ENCODE measurements at places on chromosomes 7 and 10.

- no peak for DNase-seq
Measured at GRCh38 chr10:1545524-1545923, 191.8 kb downstream of the ADARB2 start.

DNA sequence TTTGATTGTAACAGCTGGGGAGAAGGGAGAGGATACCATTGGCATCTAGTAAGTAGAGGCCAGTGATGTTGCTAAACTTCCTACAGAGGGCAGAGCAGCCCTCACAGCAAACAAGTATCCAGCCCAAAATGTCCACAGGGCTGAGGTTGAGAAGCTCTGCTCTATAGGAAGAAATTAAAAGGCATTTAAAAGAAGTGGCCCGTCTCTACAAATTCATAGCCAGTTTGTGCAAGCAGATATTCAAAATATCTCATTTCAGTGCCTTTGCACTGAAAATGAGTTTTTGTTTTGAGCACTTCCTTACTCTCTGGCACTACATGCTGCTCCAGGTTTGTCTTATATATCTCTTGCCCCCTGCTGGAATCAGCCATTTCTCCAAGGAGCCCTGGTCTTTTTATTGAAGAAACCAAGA is 330.0 kb downstream of the BBS9 start:
- DNase-seq: peak; percentile 62

GRCh38 chr10:100909501-100910263 is 3.1 kb upstream of the SLF2 start:
- DNase-seq: no peak

- DNase-seq: no peak
Measured at GRCh38 chr10:110813743-110814472, 57.8 kb upstream of the PDCD4 start.

DNA sequence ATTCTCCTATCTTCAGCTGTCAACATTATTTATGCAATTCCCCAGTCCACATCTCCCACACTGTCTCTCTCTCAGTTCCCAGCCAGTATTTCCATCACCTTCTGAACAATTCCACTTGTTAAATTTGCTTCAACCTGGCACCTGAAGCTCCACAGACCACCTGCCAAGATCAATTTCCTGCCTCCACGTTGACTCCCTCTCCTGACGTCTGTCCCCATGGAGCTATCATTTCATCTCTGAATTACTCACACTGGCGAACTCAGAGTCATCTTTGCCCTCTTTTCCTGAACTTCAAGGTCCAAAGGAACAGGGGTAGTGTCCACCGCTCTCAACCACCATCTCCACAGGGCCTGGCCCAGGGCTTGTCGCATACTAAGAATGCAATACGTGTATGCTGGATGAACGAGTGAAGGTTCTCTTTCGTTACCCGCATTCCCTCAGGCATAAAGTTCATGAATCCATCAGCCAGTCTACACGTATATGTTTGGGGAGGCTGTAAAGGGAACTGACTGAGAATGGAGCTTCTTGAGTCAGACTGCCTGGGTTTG is 183.3 kb downstream of the JCAD start:
- DNase-seq: peak; percentile 4

DNA sequence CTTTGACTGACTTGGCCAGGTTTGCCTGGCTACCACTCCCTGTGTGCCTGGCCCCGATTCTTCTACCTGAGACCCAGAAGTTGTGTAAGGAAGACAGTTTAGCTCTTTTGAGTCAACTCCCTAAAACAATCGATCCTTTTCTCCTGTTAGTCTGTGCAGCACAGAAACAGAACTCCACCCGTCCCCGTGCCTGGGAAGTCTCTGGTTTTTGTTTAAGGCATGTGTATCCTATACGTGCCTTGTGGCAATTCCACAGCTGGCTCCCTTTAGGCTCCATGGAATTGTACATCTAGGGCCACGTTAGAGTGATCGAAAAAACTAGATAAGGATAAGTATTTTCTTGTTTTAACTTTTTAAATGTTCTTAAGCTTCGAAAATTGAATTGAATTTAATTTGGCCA is 131.6 kb downstream of the BICC1 start:
- no peak for DNase-seq

GRCh38 chr10:10270126-10271050 is 747.3 kb upstream of the CELF2 start:
- no peak for DNase-seq

DNA sequence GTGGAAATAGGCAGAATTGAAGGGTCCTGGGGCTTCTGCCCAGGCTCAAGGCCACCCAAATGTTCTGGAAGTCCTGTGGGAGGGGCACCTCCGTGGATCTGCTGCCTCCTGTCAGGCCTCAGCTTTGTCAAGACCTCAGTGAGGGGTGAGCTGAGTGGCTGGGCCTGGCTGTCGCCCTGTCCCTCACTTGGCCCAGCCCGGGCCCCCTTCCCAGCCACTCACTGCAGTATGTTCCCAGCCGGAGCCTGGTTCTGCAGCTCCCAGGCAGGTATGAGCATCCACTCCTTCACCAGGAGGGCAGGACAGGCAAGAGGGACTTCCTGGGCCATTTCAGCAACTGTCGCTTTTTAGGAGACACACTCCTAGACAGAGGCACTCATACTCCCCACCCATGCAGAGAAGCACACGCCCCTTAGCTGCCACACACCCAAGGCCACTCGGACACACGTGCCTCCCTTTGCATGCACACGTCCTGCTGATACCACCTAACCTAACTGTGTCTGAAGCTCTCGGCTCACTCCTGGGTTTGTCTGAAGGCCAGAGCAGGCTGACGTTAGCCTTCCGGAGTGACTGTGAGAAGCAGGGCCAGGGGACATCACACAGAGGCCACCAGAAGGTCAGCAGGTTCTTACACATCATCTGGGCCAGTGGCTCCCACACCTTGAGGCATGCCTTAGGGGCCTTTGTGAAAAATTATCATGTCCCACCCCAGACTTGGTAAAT is 72.2 kb upstream of the COL13A1 start:
- no peak for DNase-seq

DNA sequence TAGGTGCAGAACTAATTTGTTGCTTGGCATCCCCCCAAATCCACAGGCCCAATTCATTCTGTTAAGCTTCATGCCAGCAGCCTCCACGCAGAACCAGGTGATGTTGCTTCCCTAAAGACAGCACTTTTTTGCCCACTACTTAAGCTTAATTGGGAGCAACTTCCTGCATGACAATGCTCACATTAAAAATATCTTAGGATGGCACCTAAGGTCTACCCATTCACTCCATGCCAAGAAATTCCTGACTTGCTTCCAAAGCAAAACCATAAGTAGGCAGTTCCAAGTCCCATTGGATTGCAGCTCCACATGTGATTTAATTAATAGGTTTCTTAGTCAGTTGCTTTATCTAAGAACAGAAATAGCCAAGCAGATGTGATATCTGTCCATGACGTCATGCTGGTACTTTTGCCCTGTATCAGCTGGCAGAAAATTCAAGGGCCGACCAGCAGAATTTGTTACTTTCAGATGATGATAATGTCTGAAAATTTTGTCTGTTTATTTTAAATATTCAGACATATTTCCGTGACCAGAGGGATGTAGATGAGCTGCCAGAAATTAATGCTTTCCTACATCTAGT is 325.5 kb downstream of the LHFPL3 start:
- DNase-seq: no peak

DNA sequence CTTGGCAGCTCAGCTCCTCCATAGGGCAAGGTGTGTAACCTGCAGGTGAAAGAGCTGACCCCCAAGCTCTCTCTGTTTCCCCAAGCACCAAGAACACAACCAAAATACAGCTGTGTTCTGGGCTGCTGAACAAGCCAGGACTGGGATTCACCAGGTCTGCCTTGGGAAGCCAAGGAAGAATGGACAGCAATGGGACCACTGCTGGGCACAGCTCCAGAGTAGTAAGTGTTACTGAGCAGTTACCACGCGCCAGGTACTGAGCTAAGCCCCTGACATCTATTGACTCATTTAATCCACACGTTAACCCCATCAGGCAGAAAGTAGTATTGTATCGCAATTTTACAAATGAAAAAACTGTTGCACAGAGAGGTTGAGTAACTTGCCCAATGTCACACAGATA is 168.3 kb downstream of the GRID1 start:
- DNase-seq: no peak

GRCh38 chr10:80205477-80206276 is at the start of gene ANXA11:
Gene ANXA11 (minus strand): TSS chr10:80205537. CDS start chr10:80172861, 32,676 bp downstream.
- DNase-seq: peak; percentile 87

GRCh38 chr10:112456533-112456932 is 9.5 kb downstream of the VTI1A start:
- DNase-seq: no peak

- DNase-seq: no peak
Measured at GRCh38 chr10:74851831-74852230, 25.4 kb downstream of the KAT6B start.

DNA sequence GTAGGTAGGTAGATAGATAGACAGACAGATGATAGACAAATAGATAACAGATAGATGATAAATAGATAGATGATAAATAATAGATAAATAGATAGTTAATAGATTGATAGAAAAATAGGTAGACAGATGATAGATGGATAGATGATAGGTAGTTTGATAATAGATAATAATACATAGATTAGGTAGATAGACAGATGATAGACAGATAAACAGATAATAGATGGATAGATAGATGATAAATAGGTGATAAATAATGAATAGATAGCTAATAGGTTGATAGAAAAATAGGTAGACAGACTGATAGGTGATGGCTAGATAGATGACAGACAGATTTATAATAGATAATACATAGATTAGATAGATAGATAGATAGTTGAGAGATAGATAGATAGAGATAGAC is 350.5 kb upstream of the DPP6 start:
- DNase-seq: no peak

- peak; percentile 55 for DNase-seq
Measured at GRCh38 chr7:157009778-157010587, 480 bp downstream of the MNX1 start.

GRCh38 chr7:37545619-37546534 is 97.2 kb upstream of the ELMO1 start:
- DNase-seq: no peak

GRCh38 chr7:157973971-157974677 is 613.5 kb downstream of the PTPRN2 start:
- DNase-seq: no peak

DNA sequence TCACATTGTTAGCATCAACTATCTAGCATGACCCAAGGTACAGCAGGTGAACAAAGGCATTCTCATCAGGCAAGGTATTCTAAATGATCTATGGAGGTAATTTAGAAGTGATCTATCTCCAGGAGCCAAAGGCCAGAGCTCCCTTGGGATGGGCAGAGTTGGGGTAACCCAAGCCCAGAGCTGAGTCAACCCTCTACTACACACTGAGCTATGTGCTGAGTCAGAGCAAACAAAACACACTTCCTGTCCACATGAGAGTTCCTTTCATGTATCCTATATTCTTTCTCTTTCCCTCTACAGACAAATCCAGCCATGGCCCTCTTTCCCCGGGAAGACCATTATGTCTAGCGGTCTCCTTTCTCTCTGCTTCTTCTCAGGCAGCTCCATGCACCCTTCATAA is 68.2 kb upstream of the AGK start:
- no peak for DNase-seq

DNA sequence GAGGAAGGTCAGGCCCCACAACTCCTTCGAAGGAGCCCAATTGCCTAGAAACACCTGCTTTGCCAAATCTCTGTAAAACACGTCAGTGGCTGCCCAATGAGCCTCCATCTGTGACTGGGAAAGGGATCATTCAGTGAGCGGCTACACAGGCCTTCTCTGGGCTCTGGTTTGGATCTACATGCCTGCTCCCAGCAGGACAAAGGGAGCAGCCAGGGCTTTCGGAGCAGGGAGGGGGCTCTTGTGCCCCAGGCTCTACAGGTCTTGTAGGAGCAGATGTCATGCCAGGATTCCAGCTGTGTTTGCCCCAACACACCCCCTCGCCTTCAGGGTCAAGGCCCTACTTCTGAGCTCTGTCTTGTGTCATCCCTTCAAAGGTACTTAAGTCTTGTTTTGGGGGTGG is 73.5 kb downstream of the CLEC2L start:
- no peak for DNase-seq

- DNase-seq: no peak
Measured at GRCh38 chr10:102705531-102705930, 8.7 kb downstream of the ARL3 start.

GRCh38 chr7:1103009-1103788 is 15.3 kb downstream of the GPER1 start:
- no peak for DNase-seq

DNA sequence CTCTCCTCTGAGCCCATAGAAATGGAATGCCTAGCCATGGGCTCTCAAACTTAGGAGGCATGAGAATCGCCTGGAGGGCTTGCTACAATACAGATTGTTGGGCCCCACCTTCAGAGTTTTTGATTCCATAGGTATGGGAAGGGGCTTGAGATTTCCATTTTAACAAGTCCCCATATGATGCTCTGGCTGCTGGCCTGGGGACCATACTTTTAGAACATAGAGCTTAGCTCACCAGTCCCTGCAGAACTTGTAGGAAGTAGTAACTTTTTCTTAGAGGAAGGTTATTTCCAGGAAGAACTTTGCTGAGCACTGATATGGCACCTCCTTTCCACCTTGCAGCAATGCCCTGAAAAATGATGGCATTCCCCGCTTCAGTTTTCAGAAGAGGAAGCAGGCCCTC is 177.0 kb upstream of the ZMIZ1 start:
- DNase-seq: no peak

GRCh38 chr7:101059620-101059942 is 25.7 kb upstream of the TRIM56 start:
- no peak for DNase-seq

DNA sequence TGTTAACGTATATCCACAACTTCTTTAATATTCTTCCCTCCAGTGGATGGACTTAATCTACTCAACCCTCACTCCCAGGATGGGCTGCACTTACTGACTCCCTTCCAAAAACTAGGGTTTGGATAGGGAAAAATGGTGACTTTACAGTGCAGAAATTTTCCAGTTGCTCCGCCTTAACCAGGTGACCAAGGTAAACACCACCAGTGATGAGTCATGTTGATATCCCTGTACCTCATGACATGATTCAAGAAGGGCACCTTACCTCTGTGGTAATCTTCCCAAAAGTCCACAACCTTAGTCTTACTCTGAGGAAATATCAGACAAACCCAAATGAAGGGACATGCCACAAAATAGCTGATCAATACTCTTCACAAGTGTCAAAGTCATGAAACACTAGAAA is 3.5 kb upstream of the GSTK1 start:
- no peak for DNase-seq

GRCh38 chr10:89655722-89656121 is 10.7 kb upstream of the PANK1 start:
- DNase-seq: no peak

DNA sequence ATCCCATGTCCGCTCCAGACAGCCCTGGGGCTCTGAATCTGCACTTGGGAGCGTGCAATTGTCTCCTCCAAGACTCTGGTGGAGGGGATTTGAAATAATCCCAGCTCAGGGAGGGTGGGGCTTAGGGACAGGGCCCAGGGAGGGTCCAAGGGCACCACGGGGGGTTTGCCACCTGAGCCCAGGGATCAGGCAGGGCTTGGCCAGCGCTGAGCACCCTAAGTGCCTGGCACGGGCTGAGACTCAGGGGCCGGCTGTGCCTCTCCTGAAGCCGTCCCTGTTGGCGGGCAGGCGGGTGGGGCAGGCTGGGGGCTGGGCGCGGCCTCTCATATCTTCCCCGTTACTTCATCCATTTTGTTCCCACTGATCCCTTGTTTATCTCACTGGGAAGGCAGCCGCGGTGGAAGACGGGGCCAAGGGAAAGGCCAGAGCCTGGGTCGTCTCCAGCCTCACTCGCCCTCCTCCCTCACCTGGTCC is 41.8 kb upstream of the ELN start:
- DNase-seq: no peak

- peak; percentile 90 for DNase-seq
Measured at GRCh38 chr10:1149793-1150637, 93.8 kb downstream of the WDR37 start.

- DNase-seq: no peak
Measured at GRCh38 chr10:21888959-21889358, 114.6 kb downstream of the DNAJC1 start.

Measured in NCI-H146 (cell line).